Stimulated activated CD4-positive, alpha-beta T cell treated with anti-CD3 and anti-CD28 coated beads, Interleukin-15, amount 100 ng/mL, for 24 hours (primary cell): ENCODE measurements at places on chromosomes 16 and 17.
A peak's percentile ranks its signal among the peaks of the same experiment; 100 is the strongest.

DNA sequence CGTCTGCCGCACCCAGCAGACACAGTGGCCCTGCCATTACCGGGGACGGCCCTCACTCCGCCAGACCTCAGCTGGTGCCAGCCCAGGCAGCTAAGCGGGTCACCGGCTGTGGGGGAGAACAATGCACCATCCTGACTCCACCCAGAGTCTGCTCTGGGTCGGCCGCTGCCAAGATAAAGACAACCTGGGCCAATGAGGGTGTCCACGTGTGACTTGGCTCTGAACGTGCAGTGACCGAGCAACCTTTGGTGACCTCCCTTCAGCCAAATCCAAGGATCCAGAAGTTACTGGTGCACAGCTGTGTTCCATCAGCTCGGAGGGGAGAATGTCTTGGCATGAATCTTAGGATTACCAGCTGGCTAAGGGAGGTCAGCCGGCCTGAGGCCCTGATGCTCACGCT is 155.9 kb downstream of the NTN1 start:
- DNase-seq, result no peak

GRCh38 chr17:61337290-61337689 is 62.4 kb upstream of the TBX2 start:
- no peak for DNase-seq

- no peak for DNase-seq
These were observed 667 bp downstream of the PSMD3 start for GRCh38 chr17:39981207-39981741.

- DNase-seq, result no peak
These were observed 7.7 kb upstream of the CIBAR2 start for GRCh38 chr16:85120006-85120340.

DNA sequence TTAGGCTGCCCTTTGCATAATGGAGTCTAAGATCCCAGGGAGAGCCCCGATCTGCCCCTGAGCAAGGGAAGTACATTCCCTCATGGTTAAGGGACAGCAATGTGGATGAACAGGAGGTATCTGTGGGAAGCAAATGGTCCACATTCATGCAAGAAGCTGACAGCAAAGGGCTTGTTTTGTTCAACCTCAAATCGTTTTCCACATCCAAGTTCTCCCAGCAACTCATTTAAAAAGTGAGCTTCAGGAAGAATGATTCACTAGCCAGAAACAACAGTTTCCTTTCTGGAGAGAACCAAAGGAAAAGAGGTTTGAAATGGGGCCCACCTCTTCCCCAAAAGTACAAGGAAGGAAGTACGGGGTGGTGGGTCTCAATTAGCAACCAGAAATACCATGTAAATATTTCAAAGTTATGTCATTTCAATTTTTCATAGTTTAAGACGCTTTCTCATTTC is 9.4 kb downstream of the HSPB9 start:
- no peak for DNase-seq

GRCh38 chr17:17902376-17902775 is 65.6 kb upstream of the SREBF1 start:
- DNase-seq, result no peak

- DNase-seq, result no peak
These were observed 32.6 kb upstream of the PIRT start for GRCh38 chr17:10870336-10871050.

DNA sequence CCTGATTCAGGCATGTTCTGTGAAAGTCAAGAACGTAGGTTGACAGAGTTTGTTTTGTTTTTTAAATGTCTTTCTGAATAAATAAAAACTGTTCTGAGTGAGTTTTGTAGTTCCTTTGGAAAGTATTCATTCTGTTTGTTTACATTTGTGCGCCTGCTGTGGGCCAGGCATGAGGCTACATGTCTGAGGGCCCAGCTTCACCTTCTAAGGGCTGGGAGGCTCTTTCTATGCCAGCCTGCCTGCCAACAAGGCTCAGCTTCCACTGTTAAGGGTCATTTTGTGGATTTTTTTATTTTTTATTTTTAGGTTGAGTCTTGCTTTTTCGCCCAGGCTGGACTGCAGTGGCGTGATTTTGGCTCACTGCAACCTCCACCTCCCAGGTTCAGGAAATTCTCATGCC is 6.1 kb downstream of the WWOX start:
- DNase-seq, result no peak

DNA sequence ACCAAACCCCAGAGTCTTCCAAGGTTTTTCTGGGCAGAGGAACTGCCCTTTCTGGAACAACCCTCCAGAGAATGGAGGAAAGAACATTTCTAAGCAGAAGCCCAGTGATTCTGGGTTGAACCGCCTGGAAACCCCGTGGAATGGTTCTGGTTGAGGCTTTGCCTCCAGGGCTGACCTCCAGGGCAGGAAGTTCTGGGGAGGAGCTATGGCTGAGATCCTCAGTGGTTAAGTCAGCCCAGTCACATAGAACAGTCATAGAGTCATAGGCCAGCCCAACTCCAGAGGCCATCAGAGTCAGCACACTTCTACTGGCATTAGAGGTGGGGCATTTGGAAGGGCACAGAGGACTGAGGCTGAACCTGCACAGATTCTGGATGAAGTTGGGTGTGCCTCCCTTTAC is 65.9 kb downstream of the SPACA3 start:
- no peak for DNase-seq

- no peak for DNase-seq
These were observed 32.2 kb downstream of the RCVRN start for GRCh38 chr17:9872852-9873251.

GRCh38 chr16:4376893-4377572 is 5.4 kb downstream of the VASN start:
- no peak for DNase-seq

DNA sequence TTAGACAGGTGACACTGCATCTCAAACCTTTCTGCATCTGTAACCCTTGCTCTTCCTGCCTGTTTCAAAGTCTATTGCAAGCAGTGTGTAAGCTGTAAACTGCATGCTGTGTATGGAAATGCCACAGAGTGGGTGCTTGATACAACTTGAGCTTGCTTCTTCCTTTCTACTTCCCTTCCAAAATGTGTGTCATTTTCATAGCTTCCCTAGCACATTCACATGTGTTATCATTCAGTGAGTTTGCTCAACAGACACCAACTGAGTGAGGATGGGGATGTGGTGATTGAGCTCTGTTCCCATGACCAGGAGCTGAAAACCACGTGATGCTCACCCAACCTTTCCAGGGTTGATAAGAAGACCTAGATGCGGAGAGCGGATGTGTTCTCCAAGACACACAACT is 111.1 kb downstream of the VAT1L start:
- DNase-seq, result no peak

DNA sequence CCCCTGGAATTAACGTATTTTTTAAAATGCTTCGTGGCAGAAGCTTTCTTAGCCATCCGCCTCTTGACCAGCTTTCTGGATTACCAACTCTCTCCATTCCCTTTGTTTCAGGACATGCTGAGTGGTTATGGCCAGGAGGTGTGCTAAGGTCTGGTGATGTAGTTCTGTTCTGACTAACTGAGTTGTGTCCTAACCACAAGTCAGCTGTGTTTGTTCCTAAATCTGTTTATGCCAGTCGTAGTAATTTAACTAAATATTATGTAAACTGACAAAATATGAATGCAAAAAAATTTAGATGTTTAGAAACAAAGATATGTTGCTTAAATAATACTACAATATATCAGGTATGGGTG is 61.6 kb downstream of the MRTFB start:
- DNase-seq, result no peak

DNA sequence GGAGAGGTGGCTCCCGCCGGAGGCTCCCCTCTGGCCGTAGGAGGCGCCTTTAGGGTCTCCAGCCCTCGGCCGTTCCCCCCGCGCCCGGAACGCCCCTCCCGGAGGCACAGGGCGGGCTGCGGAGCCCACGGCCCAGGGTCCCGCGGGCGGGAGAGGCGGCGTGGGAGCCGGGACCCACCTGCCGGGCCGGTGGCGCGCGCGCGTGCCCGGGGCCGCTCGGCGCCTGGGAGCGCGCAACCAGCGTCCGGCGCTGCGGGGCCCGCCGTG is at the start of gene MIF4GD:
MIF4GD (minus strand) TSS at position 266 of the 267 bp plus-strand sequence. CDS start 1,036 bp downstream, outside the sequence.
- DNase-seq, result no peak

DNA sequence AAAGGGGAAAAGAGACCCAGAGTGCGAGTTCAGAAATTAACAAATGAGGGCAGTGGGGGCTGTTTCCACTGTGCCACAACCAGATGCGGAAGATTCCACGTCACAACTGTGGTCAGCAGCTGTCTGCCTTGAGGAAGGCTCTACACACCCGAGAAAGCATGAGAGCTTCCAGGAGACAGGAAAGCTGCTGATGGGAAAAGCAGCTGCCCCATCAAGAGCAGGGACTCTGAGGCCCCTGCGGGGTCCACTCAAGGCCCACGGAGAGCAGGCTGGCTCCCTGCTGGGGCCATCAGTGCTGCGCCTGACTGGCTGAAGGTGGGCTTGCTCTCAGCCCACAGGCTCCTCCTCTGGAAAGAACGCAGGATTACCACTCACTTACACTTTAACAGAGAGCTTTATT is 14.8 kb upstream of the TRAP1 start:
- no peak for DNase-seq

- no peak for DNase-seq
These were observed 149.5 kb downstream of the TRIM37 start for GRCh38 chr17:58956997-58957724.

DNA sequence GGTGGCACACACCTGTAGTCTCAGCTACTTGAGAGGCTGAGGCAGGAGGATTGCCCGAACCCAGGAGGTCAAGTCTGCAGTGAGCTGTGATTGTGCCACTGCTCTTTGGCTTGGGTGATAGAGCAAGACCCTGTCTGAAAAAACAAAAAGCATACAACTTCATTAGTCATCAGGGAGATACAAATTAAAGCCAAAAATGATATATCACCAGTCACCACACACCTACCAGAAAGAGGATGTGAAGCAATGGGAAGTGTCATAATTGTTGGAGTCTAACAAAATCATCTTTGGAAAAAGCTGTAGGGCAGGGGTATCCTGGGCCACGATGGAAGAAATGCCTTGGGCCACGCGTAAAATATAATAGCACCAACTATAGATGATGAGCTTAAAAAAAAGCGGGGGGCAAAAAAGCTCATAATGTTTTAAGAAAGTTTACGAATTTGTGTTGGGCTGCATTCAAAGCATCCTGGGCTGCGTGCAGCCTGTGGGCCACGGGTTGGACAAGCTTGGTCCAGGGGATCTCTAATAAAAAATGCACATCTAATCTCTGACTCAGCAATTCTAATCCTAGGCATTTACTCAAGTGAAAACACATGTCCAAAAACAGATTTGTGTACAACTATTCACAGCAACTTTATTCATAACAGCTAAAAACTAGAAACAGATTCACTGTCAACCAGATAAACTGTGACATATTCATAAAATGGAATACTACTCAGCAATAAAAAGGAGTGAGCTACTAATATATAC is 65.9 kb downstream of the HIC1 start:
- no peak for DNase-seq

GRCh38 chr16:85077576-85078125 is 34.6 kb downstream of the CIBAR2 start:
- no peak for DNase-seq

GRCh38 chr17:81666092-81666341 is 388 bp downstream of the OXLD1 start:
- DNase-seq, result peak; percentile 46

- DNase-seq, result no peak
These were observed 359.7 kb downstream of the CDH11 start for GRCh38 chr16:64762211-64762610.
